ENCODE measurements at places on chromosomes 7 and 10.

- no peak for DNase-seq
These were observed 26.5 kb upstream of the PPP1R3A start for GRCh38 chr7:113945018-113945938.

DNA sequence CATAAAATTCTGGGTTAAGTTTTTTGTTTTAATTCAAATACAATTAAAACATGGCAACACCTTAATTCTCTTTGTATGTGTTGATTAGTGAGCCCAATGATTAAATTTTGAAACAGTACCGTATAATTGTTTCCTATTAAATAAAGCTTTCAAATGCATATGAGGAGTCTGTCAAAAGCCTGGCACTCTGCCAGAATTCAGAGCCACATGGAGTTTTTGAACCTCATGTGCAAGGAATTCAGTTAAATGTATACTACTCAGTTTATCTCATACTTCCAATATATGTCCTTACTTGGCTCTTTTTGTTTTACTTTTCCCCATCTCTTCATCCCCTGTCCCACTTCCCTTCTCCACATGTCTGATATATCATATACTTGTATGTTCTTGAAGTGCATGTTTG lies 165.6 kb upstream of the FAM3C start:
- DNase-seq, result no peak

DNA sequence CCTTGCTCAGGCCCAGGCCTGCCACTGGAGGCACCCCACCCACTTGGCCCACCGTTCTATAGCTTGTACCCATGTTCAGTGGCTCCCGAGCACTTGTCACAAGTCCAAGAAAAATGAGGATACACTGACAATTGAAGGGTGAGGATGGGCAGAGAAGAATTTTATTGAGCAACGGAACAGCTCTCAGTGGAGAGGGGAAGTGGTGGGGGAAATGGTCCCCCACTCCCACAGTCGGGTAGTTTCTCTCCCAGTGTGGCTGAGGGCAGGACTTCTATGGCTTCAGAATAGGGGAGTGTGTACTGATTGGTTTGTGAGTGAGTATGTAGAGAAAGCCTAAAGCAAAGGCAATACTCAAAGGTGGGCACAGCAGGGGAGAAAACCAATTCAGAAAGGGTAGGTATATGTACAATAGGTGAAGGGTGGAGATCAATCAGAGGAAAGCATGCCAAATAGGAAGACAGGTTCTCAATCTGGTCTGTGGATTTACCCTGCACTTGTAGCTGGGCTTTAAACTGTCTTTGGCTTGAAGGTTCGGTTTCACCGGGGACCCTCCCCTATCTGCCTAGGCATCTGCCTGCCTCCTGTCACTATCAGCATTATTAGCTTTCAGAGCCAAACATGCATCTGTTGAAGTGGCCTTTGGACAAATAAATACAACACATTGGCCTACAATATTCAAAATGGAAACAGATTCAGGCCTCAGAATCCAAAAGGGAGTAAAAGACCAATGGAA lies 8.9 kb upstream of the TSPAN13 start:
- no peak for DNase-seq

DNA sequence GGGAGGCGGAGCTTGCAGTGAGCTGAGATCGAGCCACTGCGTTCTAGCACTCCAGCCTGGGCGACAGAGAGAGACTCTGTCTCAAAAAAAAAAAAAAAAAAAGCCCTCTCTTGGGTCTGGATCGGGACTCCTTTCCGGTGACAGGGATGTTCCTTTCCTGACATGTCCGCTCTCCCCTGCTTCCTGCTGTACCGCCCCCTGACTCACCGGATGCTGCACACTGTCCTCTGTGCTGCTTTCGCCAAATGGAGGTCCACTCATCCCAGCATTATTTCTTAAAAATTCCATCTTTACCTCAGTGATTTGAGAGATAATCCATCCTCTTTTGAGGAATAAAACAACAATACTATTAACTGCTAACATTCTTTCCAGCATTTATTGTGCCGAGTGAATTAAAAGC lies 113.8 kb upstream of the EEPD1 start:
- no peak for DNase-seq

DNA sequence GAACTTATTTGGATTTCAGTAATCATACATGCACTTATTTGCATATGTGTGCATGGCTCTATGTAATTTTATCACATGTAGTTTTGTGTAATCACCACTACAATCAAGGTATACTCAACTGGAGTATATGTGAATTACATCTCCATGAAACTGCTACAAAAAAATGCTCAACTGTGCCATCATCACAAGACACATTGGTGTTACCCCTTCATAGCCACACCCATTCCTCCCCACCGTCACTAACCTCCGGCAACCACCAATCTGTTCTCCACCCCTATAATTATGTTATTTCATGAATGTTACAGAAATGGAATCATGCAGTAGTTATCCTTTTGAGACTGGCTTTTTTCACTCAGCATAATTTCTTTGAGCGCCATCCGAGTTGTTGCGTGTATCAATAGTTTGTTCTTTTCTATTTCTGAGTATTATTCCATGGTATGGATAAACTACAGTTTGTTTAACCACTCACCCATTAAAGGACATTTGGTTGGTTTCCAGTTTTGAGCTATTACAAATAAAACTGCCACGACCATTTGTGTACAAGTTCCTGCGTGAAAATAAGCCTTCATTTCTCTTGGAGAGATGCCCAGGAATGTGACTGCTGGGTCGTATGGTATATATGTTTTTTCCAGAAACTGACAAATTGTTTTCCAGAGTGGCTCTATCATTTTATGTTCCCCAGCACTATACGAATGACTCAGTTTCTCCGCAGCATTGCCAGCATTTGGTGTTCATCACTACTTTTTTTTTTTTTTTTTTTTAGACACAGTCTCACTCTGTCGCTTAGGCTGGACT lies 11.3 kb upstream of the SMO start:
- DNase-seq, result no peak

DNA sequence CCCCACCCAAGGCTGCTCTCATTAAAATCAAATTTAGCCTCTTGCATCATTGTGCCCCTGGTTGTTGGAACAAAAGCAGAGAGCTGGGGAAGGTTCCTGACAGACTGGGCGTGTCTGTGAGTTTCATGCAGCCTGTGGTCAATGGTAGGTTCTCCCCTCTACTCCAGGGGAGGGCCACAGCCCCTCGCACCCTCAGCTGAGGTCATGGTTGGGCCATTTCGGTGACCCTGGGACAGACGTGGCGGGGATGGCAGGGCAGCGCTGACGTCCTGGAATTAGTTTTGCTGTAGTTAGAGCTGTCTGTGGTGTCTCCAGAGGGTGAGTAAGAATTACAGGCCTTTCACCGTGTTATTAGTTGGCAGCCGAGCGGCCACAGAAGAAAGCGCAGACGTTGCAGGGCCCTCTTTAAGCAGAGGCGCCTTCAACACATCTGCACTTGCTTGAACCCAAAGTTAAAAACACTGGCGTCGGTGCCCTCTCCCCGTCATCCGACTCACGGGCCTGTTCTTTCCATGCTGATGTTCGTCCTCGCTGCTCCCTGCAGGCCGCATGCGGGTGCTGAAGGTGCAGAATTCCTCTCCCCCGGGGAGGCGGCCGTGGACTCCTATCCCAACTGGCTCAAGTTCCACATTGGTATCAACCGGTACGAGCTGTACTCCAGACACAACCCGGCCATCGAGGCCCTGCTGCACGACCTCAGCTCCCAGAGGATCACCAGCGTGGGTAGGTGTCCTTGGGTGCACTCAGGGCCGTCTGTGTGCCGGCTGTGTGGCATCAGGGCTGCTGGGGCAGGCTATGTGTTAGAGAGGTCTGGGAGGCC lies 2.8 kb downstream of the FAM20C start:
- no peak for DNase-seq

GRCh38 chr7:67595431-67596180 lies 599.0 kb downstream of the TYW1 start:
- no peak for DNase-seq

DNA sequence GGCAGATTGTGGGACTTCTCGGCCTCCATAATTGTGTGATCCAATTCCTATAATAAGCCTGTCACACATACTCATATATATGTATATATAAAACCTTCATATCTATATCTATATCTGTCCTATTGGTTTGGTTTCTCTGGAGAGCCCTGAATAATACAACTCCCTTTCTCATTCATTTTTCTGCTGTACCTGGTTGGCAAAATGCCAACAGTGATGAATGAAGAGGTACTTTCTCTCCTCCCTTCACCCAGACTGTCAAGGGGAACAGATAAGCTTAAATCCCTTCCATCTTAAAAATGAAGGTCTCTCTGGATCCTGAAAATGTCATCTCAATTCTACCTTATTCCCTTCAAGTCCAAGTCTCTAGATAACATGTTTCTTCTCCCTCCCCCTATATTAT lies 60.3 kb upstream of the FOXP2 start:
- no peak for DNase-seq

GRCh38 chr7:51228386-51228958 lies 88.1 kb downstream of the COBL start:
- no peak for DNase-seq

- DNase-seq, result no peak
These were observed 14.7 kb downstream of the CCNY start for GRCh38 chr10:35351021-35351420.

DNA sequence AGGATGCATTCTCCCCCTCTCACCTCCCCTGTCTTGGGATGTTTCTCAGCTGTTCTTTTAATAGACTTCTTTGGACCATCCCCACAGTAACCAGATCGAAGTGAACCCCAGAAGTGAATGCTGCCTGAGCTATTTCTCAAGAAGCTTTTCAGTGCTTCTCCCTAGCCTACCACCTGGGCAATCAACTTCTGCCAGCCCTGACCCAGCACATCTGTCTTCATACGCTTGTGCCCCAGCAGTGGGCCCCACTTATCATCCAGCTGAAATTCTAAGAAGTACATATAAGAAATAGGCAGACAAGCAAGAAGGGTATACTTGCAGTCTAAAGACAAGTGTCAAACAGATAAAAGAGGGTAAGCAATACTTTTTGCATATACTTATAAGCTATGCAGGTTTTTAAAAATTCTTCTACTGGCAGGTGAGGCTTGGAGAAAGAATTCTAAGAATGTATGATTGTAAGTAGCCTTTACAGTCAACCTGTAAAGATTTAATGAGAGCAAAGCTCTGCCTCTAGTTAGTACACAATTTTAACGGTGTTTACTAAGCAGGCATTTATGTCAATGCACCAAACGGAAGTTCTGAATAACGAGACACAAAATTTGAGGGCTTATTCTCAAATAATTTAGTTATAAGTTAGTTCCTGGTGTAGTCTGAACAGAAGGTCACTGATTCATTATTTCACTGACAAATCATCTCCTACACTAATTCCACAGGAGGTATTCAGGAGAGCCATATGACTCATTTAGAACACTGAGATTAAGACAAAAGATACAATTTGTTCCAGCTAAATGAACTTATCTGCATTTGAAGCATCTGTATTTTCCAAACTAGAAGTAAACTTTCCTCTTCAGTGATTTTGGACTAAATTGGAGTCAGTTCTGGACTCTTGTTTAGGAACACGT lies 83.3 kb downstream of the RNLS start:
- no peak for DNase-seq

DNA sequence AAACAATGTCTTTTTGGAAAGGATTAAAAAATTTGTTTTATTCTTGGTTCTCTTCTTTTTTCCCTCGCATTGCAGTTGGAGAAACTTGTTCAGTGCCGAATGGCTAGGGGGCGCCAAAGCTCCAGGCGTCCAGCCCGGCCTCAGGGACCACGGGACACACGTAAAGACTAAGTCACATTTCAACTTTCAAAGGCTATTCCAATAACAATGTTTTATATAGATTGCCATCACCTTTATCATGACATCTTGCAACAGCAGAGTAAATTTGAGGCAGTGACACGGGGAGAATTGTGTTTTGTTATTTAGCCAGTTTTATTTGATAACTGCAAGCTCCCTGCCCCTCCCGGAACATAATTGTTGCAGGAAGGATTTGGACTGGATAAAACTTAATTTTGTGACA lies 2.2 kb upstream of the IGFBP3 start:
- peak; percentile 88 for DNase-seq

DNA sequence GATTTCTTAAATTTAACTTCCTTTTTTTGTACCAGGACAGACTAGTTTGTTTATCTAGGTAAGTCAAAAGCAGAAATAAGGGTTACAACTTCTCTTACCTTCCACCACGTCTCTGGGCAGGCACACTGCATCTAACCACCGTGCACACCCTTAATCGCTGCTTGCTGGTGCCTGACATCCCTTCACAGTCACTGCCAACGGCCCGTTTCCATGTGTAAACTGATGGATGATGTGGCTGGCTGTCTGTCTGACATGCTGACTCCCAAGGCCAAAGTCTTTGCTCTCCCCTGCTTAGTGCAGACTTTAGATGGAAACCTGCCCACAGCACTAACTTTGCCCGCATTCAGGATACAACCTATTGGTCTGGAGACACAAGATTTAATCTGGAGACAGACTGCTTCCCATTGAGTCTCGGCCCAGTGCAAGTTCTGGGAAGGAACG lies 1.1 kb downstream of the TMEM273 start:
- DNase-seq, result no peak

- DNase-seq, result no peak
These were observed 238.1 kb upstream of the CSTF2T start for GRCh38 chr10:51937308-51938140.

- DNase-seq, result no peak
These were observed 105.0 kb upstream of the KLF6 start for GRCh38 chr10:3889961-3890522.

DNA sequence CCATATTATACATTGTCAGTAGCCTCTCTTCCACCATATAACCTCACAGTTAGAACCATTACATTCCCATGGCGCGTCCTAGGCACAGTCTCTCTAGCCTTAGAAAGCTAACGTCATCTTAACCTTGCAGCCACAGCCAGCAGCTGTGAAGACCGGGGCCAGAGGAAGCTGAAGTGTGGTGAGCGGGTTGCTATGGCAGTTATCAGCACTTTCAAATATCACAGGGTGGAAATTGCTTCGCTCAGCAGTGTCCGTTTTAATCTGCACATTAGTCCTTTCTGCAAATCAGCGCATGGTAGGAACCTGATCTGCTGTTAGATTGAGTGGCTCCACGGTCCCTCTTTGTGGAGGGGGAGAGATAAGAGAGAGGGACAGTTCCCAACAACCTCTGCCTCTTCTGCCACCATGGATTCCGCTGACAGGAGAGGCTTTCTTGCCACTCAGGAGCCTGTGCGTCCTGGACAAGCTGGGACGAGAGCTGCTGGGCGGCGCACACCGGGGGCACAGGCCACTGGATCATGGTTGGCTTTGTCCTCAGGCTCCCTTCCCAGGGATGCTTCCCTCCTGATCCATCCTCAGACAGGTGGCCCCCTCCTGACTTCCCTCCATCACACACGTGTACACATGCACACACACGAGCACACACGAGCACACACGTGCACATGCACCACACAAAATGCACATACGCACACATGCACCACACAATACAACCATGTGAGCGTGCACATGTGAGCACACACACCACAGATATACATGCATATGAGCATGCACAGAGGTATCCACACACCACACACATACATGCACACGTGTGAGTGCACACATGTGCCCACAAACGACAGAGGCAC lies 93.8 kb downstream of the WDR37 start:
- DNase-seq, result peak; percentile 35

GRCh38 chr7:159158888-159159405 lies 14.3 kb upstream of the VIPR2 start:
- DNase-seq, result no peak

DNA sequence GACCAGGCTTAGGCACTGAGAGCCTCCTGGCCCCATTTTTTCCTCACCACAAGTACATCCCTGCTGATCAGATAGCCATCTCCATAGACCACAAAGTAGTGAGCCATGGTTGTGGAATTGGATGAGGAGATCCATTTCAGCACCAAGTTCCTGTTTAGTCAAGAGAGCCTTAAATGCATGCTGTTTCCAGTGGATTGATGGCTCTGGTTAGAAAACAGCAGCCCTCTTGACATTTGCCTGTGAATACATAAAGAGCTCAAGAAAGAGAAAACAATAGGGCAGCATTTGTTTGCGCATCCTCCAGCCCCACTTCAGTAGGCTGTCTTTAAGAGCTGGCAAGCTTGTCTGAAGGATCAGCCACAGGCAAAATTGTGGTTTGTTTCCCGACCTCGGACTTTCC lies 251.2 kb downstream of the POU6F2 start:
- DNase-seq, result no peak
